Lung (tissue), 17 donors: ENCODE measurements at places on chromosomes 6 and 20. TPM values are rescaled to one million over a fixed set of nuclear protein-coding genes. Genes with fewer than 3 reads are reported as not detected.

Gene ALDH8A1
- total RNA-seq: 0.55 TPM

- DNase-seq: no peak
Observed at GRCh38 chr6:137261761-137262160, 42.6 kb upstream of the IFNGR1 start.

DNA sequence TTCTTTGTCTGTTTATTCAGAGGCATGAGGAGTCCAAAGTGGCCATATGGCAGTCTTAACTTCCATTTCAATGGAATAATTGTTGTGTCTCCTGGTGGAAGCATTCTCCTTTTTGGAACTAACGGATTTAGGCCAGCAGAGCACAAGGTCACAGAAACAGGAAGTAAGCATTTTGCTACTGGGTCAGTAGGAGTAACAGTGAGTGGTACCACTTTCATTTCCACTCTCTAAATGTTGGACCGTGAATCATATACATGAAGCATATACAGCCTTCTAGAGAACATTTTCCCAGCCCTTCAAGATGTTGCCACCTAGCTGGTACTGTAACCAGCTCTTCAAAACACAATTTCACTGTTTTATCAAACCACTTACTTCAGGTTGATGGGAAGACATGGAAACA is 182.8 kb downstream of the EYS start:
- DNase-seq: no peak

GRCh38 chr6:167781066-167781767 is 45.5 kb upstream of the AFDN start:
- no peak for DNase-seq

GRCh38 chr6:150491131-150491810 is 108.4 kb upstream of the PLEKHG1 start:
- no peak for DNase-seq

GRCh38 chr20:58557733-58558342 is 42.6 kb upstream of the APCDD1L start:
- DNase-seq: no peak
